ENCODE measurements at places on chromosomes 3 and 15. TPM values are rescaled to one million over a fixed set of nuclear protein-coding genes. Genes with fewer than 3 reads are reported as not detected.

Gene SI
- not detected for total RNA-seq

- DNase-seq, result no peak
Observed at GRCh38 chr3:115912372-115912771, 289.1 kb downstream of the GAP43 start.

GRCh38 chr3:52061121-52061910, 4.9 kb upstream of the DUSP7 start:
- no peak for DNase-seq

Gene GASK1A
- total RNA-seq, result 0.88 TPM

GRCh38 chr15:90291679-90292356, 26.3 kb downstream of the NGRN start:
- peak; percentile 72 for DNase-seq
